ENCODE measurements at places on chromosomes 13 and 19.

DNA sequence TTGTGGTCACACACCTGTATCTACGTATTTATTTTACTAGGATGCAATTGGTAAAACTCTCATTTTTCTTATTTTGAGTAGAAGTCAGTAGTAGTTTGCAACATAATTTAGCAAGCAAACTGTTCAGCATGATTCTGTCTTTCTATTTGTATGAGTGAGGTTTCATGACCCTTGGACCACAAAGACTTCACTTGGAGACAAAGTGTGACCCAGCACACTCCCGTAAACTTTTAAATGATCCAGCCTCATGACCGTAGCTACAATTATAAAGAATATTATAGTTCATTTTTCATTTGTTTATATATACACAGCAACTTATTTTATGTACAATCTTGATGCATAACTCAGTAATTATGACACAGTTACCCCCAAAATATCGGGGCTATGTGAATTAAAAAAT, 86.5 kb downstream of the ERCC5 start:
- no peak overlapping the region for H3K4me3 ChIP-seq
- DNase-seq: no peak

- no peaks in the 10 kb centered on the region for H3K36me3 ChIP-seq
- H3K27me3 ChIP-seq: peaks cover 8% of the 10 kb centered on the region
- no peak overlapping the region for H3K27ac ChIP-seq
- no peak for DNase-seq
These were observed 4.3 kb downstream of the YJEFN3 start for GRCh38 chr19:19532806-19533701.

DNA sequence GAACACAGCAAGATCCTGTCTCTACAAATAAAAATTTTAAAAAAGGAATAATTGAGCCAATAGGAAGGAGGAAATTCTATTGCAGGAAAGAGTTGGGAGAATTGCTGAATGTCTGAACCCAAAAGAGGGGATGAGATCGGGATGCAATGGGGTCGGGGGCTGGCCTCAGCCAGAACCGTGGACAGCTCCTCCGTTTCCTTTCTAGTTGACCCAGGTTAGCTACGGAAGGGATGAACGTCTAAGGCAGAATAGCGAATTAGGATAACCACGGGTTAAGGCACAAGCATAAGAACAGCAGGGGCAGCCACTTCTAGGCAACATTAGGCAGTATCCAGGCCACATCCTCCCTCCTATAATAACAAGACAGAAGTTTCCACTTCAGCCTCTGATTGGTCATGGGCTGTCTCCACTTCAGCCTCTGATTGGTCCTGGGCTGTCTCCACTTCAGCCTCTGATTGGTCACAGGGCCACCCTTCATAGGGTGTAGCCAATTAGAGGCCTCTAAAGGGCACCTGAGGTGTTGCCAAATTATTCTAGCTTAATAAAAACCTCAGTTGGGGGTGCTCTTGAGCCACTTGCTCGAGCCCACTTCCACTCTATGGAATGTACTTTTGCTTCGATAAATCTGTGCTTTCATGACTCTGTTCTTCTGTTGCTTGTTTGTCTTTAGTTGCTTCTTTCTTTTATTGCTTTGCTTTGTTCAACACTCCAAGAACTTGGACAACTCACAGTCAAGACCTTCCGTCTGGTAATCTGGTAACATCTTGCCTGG, 24.9 kb upstream of the TPM4 start:
- no peak overlapping the region for H3K27ac ChIP-seq
- no peak overlapping the region for H3K4me3 ChIP-seq
- no peaks in the 10 kb centered on the region for H3K4me1 ChIP-seq

GRCh38 chr13:91596842-91597241, 198.4 kb downstream of the GPC5 start:
- no peak overlapping the region for H3K27ac ChIP-seq
- H3K4me1 ChIP-seq: no peaks in the 10 kb centered on the region
- no peaks in the 10 kb centered on the region for H3K36me3 ChIP-seq
- H3K4me3 ChIP-seq: no peak overlapping the region

DNA sequence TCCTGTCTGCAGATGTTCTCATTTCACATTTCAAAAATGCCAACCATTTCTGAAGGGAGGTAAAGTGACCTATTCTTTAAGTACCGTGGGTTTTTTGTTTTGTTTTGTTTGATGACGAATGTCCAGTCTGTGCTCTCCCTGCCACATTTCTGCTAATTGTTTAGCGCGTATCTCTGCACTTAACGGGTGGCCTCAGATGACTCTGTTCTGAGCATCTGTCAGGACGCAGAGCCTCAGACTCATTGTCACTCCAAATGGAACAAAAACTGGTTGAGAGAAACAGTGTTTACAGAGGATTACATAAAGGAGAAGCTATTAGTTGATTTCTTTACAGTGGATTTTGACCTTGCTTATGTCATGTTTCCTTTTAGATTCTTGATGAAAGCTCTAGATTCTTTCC, 23.7 kb downstream of the TPP2 start:
- H3K4me1 ChIP-seq: no peaks in the 10 kb centered on the region
- H3K4me3 ChIP-seq: no peak overlapping the region
- H3K27me3 ChIP-seq: no peaks in the 10 kb centered on the region
- no peak overlapping the region for H3K27ac ChIP-seq
- H3K36me3 ChIP-seq: peaks cover 18% of the 10 kb centered on the region

All from neural progenitor cell (in vitro differentiated cells).